ENCODE measurements at places on chromosomes 11 and 22. TPM values are rescaled to one million over a fixed set of nuclear protein-coding genes. Genes with fewer than 3 reads are reported as not detected.
A peak's percentile ranks its signal among the peaks of the same experiment; 100 is the strongest.

DNA sequence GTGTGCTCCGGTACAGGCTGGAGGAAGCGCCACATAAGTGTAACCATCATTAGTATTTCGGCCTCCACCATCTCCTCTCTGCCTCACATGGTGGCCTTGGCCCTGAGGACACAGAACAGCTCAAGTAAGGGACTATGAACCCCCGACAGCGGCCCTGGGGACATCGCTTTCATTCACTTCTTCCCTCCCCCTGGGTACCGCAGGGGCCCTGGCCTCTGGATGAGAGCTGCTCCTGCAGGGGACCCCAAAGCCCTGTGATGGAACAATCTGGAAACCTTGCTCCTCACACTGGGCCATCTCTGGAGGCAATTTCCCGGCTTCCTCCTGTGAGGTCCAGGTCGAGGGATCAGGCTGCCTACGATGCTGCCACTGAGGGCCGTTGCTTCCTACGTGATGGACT lies 565.5 kb downstream of the BRD1 start:
- H3K27ac ChIP-seq = no peak overlapping the region
- no peaks in the 10 kb centered on the region for H3K36me3 ChIP-seq
- no peaks in the 10 kb centered on the region for H3K27me3 ChIP-seq
- no peak overlapping the region for H3K4me3 ChIP-seq
- H3K4me1 ChIP-seq = no peaks in the 10 kb centered on the region

- no peak for DNase-seq
- peaks cover 7% of the 10 kb centered on the region for H3K4me1 ChIP-seq
- H3K27ac ChIP-seq = peak overlapping the region; percentile 38
- no peak overlapping the region for H3K4me3 ChIP-seq
These were observed 19.1 kb downstream of the SPECC1L start for GRCh38 chr22:24289741-24290163.

GRCh38 chr11:34869425-34869824 lies 46.8 kb downstream of the APIP start:
- DNase-seq = no peak
- H3K4me3 ChIP-seq = no peak overlapping the region
- no peak overlapping the region for H3K27ac ChIP-seq
- H3K27me3 ChIP-seq = no peaks in the 10 kb centered on the region
- no peaks in the 10 kb centered on the region for H3K36me3 ChIP-seq

DNA sequence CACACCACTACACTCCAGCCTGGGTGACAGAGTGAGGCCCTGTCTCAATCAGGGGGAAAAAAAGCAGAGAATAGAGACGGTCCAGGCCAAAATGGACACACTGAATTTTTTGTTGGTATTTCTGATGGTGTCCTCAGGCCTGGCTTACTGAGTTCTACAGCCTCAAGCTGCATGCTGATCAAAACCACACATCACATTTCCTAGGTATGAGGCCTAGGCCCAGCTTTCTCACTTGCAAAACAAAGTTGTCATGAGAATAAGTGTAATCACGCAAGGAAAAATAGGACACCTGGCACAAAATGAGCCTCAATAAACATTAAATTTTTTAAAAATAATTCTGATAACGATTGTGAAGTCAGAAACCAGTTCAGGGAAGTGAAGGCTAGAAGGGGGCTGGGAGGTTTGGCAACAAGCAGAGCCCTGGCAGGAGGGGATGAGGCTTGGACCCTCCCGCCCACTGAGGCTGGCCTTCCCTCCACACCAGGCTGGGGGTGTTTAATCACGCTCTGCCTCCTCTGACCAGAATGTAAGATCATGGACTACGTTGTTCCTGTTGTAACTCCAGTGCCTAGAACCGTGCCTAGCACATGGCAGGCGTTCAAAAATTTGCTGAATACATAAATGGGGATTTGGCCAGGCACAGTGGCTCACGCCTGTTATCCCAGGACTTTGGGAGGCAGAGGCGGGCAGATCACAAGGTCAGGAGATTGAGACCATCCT lies 18.1 kb downstream of the PACSIN2 start:
- H3K4me3 ChIP-seq = no peak overlapping the region
- peak overlapping the region; percentile 93 for H3K27ac ChIP-seq
- no peak for DNase-seq
- peaks cover 12% of the 10 kb centered on the region for H3K4me1 ChIP-seq
- no peaks in the 10 kb centered on the region for H3K36me3 ChIP-seq
- H3K27me3 ChIP-seq = no peaks in the 10 kb centered on the region

GRCh38 chr22:27460591-27461347 lies 340.8 kb downstream of the MN1 start:
- no peak overlapping the region for H3K4me3 ChIP-seq
- H3K27me3 ChIP-seq = no peaks in the 10 kb centered on the region
- H3K4me1 ChIP-seq = peaks cover 7% of the 10 kb centered on the region
- H3K36me3 ChIP-seq = no peaks in the 10 kb centered on the region
- peak; percentile 84 for DNase-seq
- H3K27ac ChIP-seq = peak overlapping the region; percentile 87

DNA sequence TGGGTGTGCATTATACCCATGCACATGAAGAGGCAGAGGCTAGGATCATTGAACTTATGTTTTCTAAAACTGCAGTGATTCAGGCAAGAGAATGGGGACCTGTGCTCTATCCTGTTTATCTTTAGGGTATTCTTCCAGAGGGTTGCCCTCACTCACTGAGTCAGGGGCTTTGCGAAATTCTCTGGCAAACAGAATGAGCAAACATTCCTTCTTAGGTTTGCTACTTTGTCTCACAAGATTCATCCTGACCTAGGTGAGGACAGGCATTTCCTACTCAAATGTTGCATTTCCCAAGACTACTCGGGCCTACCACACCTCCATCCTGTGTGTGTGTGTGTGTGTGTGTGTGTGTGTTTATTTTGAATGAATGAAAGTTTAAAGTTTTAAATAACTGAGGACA lies 2.7 kb upstream of the EIF3M start:
- H3K36me3 ChIP-seq = no peaks in the 10 kb centered on the region
- H3K4me1 ChIP-seq = no peaks in the 10 kb centered on the region
- no peak overlapping the region for H3K4me3 ChIP-seq

DNA sequence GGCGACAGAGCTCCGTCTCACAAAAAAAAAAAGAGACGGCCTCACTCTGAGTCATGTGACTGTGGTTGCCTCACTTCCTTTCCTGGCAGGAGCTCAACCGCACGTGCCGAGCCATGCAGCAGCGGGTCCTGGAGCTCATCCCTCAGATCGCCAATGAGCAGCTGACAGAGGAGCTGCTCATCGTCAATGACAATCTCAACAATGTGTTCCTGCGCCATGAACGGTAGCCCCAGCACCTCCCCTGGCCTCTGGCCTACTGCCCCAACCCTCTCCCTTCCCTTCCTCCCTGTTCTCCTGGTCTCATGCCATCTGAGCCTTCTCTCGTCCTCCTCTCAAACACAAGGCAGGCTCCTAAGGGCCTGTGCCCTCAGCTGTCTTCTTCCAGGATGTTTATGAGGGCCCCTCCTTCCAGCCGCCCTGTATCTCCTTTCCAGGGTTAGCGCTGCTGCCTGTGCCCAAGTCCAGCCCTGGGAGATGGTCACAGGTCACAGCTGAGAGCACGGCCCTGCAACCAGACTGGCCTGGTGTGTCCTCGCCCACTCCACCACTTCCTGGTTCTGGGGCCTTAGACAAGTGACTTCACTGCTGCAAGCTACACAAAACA lies 30.7 kb downstream of the TOM1 start:
- no peak overlapping the region for H3K4me3 ChIP-seq
- H3K27me3 ChIP-seq = no peaks in the 10 kb centered on the region
- no peaks in the 10 kb centered on the region for H3K4me1 ChIP-seq
- no peaks in the 10 kb centered on the region for H3K36me3 ChIP-seq
- DNase-seq = peak; percentile 91

DNA sequence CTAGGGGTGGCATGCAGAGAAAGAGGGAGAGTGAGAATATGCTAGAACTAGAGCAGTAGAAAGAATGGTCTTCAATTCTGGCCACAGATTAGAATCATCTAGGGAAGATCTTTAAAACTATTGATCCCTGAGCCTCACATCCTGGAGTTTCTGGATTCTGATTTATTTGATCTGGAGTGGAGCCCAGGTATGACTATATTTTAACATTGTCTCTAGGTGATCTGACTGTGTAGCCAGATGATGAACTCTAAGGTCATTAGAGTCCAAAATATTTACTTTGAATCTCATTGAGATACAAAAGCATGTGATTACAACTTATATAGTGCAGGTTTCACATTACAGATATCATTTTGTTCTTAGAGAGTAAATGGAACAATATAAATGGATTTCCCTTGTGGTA lies 79.7 kb downstream of the FDX1 start:
- H3K4me3 ChIP-seq = no peak overlapping the region
- no peak for DNase-seq
- no peaks in the 10 kb centered on the region for H3K4me1 ChIP-seq
- H3K36me3 ChIP-seq = no peaks in the 10 kb centered on the region

DNA sequence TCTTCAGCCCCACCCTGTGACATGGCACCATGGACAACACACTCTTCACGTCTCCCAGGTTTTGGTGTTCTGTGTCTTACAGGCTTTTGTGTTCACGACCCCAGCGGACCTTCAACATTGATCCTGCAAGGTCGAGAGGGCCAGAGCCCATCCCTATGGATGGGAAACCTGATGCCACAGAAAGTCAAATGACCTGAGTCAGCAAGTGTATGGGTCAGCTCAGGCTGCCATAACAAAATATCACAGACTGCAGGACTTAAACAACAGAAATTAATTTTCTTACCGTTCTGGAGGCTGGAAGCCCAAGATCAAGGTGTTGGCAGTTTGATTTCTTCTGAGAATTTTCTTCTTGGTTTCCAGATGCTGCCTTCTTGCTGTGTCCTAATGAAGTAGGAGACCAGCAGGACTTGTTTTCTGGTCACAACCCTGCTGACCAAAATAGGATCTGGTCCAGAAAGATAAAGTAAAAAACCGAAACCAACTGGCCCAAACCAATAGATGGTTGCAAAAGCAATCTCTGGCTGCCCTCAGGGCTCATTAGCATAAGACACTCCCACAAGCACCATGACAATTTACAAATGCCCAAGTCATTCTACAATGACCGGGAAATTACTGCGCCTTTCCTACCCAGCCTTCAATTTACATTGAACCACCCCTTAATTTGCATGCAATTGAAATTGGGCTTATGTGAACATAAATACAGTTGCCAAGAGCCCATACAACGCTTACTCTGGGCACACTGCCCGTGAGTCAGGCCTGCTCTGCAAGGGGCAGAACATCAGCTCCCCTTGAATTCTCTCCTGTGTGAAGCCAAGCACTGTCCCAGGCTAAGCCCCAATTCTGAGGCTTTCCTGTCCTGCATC lies 113.9 kb downstream of the RPS6KA4 start:
- no peaks in the 10 kb centered on the region for H3K4me1 ChIP-seq
- H3K36me3 ChIP-seq = no peaks in the 10 kb centered on the region
- H3K27me3 ChIP-seq = no peaks in the 10 kb centered on the region
- no peak overlapping the region for H3K4me3 ChIP-seq
- no peak for DNase-seq

Gene FXYD6
- total RNA-seq = 28.7 TPM

Gene SCN2B
- total RNA-seq = 0.78 TPM

Gene C22orf42
- not detected for total RNA-seq

Gene LDLRAD3
- 16.2 TPM for total RNA-seq

Gene ROM1
- 9.0 TPM for total RNA-seq

Gene FOSL1
- 31.9 TPM for total RNA-seq

Gene TMEM25
- total RNA-seq = 29.8 TPM

Gene MUC2
- total RNA-seq = 0.06 TPM
